ENCODE measurements at places on chromosomes 4 and X. TPM values are rescaled to one million over a fixed set of nuclear protein-coding genes. Genes with fewer than 3 reads are reported as not detected.

The MBNL3 gene
- 7.0 TPM for total RNA-seq

The XK gene
- total RNA-seq = 0.07 TPM

The CXCL3 gene
- 0.93 TPM for total RNA-seq

The LRAT gene
- total RNA-seq = not detected

The LAMP2 gene
- total RNA-seq = 163 TPM

The PLK4 gene
- 31.9 TPM for total RNA-seq

The SH3D19 gene
- total RNA-seq = 130 TPM

The GPR143 gene
- total RNA-seq = 3.3 TPM

The SPANXN4 gene
- not detected for total RNA-seq

The NEUROG2 gene
- not detected for total RNA-seq

The ARHGAP6 gene
- 1.1 TPM for total RNA-seq

The ZFP92 gene
- 1.5 TPM for total RNA-seq

The TAPT1 gene
- total RNA-seq = 18.6 TPM

The ZCCHC18 gene
- total RNA-seq = 1.7 TPM

The EFHC2 gene
- 0.07 TPM for total RNA-seq

The APELA gene
- not detected for total RNA-seq

The SGCB gene
- 42.7 TPM for total RNA-seq

The MED12 gene
- 33.2 TPM for total RNA-seq

The HADH gene
- total RNA-seq = 16.2 TPM

The NOX1 gene
- not detected for total RNA-seq

The COL25A1 gene
- total RNA-seq = 7.8 TPM

The EDA2R gene
- total RNA-seq = 9.9 TPM

The ANKRD17 gene
- 97.6 TPM for total RNA-seq

The CFI gene
- 39.3 TPM for total RNA-seq

The DCX gene
- not detected for total RNA-seq

The TSPAN7 gene
- 12.0 TPM for total RNA-seq

The MXRA5 gene
- under 0.01 TPM for total RNA-seq

The FMR1 gene
- total RNA-seq = 48.1 TPM

The COX7B2 gene
- not detected for total RNA-seq

The FBXO8 gene
- total RNA-seq = 18.6 TPM

The PROM1 gene
- total RNA-seq = 0.13 TPM

The HSD17B13 gene
- total RNA-seq = 0.13 TPM

The CCNQ gene
- 27.7 TPM for total RNA-seq

The CLTRN gene
- total RNA-seq = not detected

The NPY1R gene
- 0.13 TPM for total RNA-seq

The DCHS2 gene
- under 0.01 TPM for total RNA-seq

The PF4V1 gene
- not detected for total RNA-seq

The TRO gene
- total RNA-seq = 2.0 TPM

The ZDHHC15 gene
- total RNA-seq = 0.14 TPM

The TEX13D gene
- total RNA-seq = not detected

The STARD8 gene
- total RNA-seq = 20.2 TPM

The GAGE12F gene
- not detected for total RNA-seq

The CXCL8 gene
- 243 TPM for total RNA-seq

The NUDT10 gene
- total RNA-seq = 0.43 TPM

The PPP1R2C gene
- total RNA-seq = not detected

The PCDH7 gene
- 39.3 TPM for total RNA-seq

The PABPC1L2A gene
- total RNA-seq = not detected

The ABLIM2 gene
- 0.80 TPM for total RNA-seq

Measured in thoracic aorta endothelial cell (primary cell).